ENCODE measurements at places on chromosomes 2 and 18. TPM values are rescaled to one million over a fixed set of nuclear protein-coding genes. Genes with fewer than 3 reads are reported as not detected.

- H3K36me3 ChIP-seq = no peaks in the 10 kb centered on the region
- H3K27me3 ChIP-seq = no peaks in the 10 kb centered on the region
- no peak for DNase-seq
Observed at GRCh38 chr2:191255756-191256312, 10.6 kb downstream of the MYO1B start.

DNA sequence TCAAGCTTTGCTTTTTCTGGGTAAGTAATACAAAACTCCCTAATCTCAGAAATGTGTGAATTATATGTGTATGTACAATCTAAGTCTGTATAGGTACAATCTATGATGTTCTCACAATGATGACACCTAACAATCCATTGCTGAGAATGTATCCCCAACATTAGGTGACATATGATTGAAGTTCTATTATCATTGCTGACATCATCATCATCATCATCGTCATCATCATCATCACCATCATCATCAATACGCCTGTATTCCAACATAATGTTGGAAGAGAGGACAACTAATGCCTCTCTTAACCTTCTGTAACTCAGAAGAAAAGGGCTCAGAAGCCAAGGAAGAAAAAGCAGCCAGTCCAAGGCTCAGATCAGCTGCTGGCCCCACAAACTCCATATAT is 84.2 kb upstream of the FBXO11 start:
- H3K4me3 ChIP-seq = no peak overlapping the region
- no peaks in the 10 kb centered on the region for H3K27me3 ChIP-seq
- no peak overlapping the region for H3K27ac ChIP-seq
- no peak for DNase-seq

The NGEF gene
- 116 TPM for total RNA-seq

The DSG2 gene
- 173 TPM for total RNA-seq

The CTNNA2 gene
- total RNA-seq = 0.67 TPM

DNA sequence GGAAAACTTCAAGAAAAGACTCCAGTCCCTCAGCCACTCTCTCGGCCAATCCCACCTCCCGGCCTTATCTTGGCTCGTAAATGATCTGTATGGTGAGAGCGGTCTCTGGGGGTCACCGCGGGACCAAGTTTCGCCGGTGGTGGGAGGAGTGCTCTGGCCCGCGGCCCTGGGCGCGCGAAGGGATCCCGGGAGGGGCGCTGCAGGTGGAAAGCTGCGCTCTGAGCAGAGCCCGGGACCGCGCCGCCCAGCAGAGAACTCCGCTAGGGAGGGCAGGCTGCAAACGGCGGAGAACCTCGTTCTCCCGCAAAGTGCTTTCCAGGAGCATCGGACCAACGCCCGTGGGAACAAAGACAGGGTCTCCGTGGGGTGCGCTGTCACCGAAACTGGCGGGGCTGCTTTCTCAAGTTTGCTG is 622 bp downstream of the LRP2 start:
- H3K4me3 ChIP-seq = peak overlapping the region; percentile 45
- no peaks in the 10 kb centered on the region for H3K27me3 ChIP-seq
- no peak overlapping the region for H3K27ac ChIP-seq
- peaks cover 13% of the 10 kb centered on the region for H3K4me1 ChIP-seq
- H3K36me3 ChIP-seq = no peaks in the 10 kb centered on the region
- DNase-seq = no peak

- H3K27ac ChIP-seq = no peak overlapping the region
- no peaks in the 10 kb centered on the region for H3K27me3 ChIP-seq
- peaks cover 5% of the 10 kb centered on the region for H3K4me1 ChIP-seq
- no peaks in the 10 kb centered on the region for H3K36me3 ChIP-seq
- H3K4me3 ChIP-seq = no peak overlapping the region
- no peak for DNase-seq
Observed at GRCh38 chr18:49400398-49401072, 59.9 kb downstream of the DYM start.

DNA sequence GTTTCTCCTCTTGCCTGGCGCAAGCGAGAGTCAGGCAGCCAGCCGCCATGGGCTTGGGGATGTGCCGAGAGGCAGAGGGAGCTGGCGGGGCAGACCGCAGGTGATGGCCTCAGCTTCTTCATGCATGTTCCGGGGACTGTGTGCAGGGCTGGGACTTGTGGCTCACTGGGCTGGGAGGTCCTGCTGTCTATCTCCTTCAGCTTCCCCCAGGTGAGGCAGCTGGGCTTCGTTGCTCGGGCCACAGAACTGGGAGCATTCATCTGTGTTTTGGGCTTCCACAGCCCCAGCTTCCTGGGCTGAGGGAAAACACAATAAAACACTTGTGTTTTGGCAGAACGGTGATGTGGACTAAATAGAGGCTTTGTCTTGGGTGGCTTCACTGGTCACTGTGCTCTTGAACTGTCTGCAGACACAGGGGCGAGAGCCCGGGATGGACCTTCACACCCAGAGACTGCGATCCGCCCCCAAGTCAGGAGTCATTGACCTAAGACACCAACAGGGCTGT is 93.5 kb downstream of the DYSF start:
- H3K4me3 ChIP-seq = no peak overlapping the region
- no peak for DNase-seq
- no peaks in the 10 kb centered on the region for H3K36me3 ChIP-seq
- H3K27me3 ChIP-seq = no peaks in the 10 kb centered on the region

DNA sequence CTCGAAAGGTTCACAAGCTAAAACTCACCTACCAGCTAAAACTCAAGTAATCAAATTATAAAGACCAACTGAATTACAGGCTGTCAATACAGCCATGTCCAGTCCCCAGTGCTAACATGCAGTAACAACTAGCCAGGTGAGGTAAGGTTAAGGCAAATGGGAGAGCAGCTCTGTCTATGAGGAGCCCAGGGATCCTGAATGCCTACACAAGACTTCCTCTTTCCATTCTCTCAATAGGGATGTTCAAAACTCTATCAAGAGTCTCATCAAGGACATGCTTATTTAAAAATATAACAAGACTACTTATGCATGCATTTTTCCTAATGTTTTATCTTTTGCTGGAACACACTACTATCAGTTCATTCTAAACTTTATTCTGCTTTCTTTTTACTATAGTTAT is 20.4 kb downstream of the REV1 start:
- H3K27me3 ChIP-seq = no peaks in the 10 kb centered on the region
- no peak for DNase-seq
- no peak overlapping the region for H3K27ac ChIP-seq
- H3K4me3 ChIP-seq = no peak overlapping the region
- H3K36me3 ChIP-seq = no peaks in the 10 kb centered on the region

The TBR1 gene
- not detected for total RNA-seq

The LOXHD1 gene
- not detected for total RNA-seq
